Esophagus mucosa (tissue), 1 donor: ENCODE measurements at places on chromosomes 2 and 18. TPM values are rescaled to one million over a fixed set of nuclear protein-coding genes. Genes with fewer than 3 reads are reported as not detected.

METTL5 gene
- 41.2 TPM for total RNA-seq

DNA sequence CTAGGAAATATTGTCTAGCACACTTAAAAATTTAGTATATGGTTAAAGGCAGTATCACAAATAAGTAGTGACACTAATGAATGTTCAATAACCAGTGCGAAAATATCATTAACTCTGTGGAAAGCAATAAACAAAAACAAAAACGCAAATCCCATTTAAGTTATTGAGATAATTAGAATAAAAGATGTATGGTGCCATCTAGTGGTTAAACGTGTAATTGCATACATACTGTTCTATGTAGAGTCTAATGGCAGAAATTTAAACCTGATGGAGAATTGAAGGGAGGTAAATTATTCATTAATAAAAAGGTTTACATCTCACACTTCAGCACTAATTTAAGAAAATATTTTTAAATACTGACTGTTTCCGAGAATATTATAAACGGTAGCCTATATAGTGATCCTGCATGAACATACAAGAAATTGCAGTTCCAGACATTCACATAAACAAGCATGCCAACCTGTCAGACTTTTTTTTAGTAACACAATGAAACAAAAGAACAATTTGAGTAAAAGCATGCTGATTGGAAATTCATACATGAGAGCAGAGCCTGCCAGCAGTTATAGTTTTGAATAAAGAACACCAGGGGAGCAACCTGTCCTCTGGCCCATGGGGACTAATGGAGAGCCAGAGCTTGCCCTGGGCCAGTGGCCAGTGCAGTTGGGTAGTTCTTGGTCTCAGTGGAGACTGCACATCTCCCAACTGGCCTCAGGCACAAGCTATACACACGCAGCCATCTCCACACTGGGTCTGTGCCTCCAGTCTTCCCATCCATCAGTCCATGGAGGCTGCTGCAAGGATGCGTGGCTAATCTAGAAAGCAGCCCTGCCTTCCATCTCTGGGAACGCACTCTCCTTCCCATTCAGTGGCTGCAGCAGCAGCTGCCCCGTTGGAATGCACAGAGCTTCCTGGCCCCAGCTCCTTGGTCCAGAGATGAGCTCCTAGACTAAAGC lies 28.0 kb downstream of the GCG start:
- peak; percentile 62 for ATAC-seq

- ATAC-seq = no peak
Measured at GRCh38 chr2:114769110-114769509, 326.7 kb downstream of the DPP10 start.

GRCh38 chr2:219272356-219272755 lies 6.8 kb upstream of the DNAJB2 start:
- no peak for ATAC-seq

GRCh38 chr18:77530732-77531131 lies 281.1 kb downstream of the GALR1 start:
- no peak for ATAC-seq

DNA sequence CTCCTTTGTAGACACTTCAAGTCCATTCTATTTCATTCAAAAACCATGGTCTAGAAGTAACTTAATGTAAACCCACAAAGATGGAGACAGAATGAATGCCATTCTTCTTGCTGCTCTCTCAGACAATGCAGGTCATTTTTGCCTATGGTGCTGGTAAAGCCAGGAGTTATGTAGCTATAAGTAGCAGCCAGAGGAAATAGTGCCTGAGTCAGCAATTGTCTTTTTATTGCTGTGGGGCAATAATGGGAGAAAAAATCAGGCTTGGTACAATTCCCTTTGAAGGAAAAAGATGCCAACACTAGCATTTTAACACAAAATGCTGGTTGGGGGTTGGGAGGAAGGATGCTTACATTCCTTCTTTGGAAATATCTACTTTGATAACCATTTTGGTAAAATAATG lies 43.5 kb downstream of the SCN1A start:
- no peak for ATAC-seq

DNA sequence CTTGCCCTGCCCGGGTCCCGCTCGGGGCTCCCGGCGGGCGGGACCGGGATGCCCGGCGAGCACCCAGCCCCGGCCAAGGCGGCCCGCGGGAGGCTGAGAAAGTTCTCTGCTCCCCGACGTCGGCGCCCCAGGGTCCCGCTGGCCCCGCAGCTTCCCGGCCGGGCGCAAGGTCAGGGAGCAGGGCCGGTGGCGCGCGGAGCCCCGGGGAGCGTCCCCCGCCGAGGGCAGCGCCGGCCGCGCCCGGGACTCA lies 331 bp downstream of the SERPINE2 start:
- ATAC-seq = peak; percentile 14

GRCh38 chr2:126634273-126634861 lies 21.6 kb upstream of the GYPC start:
- no peak for ATAC-seq
